ENCODE measurements at places on chromosomes 7 and 10.

DNA sequence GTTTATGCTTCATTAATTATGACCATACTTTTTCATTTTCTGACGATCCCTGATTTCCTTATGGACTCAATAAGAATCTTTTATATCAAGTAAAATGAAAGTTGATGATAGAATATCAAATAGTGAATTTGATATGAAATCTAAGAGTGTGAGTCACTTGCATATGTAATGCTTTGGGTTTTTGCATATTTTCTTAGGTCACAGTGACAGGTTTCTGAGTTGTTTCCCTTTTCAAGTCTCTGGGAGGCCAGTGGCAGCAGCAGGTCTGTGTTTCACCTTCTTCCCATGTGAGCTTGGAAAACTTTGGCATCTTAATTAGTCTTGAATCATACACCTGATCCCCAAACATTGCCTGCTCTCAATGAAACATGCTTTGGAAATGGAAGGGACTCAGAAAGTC, 34.7 kb upstream of the GJD4 start:
- DNase-seq, result no peak

DNA sequence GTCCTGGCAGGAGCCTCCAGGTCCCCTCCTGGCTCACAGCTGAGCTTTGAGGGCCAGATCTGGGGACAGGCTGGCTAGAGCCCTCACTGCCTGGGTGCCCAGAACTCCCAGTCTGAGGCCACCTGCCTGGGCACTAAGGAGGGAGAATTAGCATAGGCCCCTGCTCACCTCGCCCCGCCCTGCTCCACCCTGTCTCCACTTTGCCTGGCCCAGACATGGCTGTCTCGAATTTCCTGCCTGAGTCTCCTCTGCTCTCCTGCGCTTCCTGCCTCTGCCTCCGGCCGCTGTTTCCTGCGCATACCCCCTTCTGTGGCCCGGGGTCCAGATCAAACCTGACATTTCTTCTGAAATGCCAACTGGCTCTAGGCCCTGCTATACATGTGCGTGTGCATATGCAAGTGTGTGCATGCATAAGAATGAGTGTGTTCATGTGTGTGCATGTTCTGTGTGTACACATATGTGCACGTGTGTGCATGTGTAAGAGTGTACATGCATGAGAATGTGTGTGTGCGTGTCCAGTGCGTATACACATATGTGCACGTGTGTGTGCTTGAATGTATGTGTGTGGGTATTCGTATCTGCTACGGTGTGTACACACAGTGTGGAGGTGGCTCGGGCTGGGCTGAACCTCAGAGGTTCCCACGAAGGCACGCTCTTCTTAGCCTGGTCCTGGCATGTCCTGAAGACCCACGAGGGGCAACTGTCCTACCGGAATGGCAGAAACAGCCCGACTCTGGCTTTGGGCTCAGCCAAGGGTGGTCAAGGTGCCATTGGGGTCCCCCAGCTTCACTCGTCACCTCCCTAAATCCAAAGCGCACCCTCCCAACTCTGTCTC, 64.9 kb downstream of the MYL10 start:
- no peak for DNase-seq

- no peak for DNase-seq
Observed at GRCh38 chr10:35827783-35828182, 185.7 kb upstream of the FZD8 start.

GRCh38 chr7:104859754-104860426, 154.1 kb upstream of the KMT2E start:
- DNase-seq, result no peak

GRCh38 chr7:101547022-101547915, 81.8 kb downstream of the MYL10 start:
- DNase-seq, result no peak

- DNase-seq, result no peak
Observed at GRCh38 chr7:35261476-35262285, 7.8 kb upstream of the TBX20 start.

- no peak for DNase-seq
Observed at GRCh38 chr10:60114765-60115586, 208.6 kb upstream of the CCDC6 start.

DNA sequence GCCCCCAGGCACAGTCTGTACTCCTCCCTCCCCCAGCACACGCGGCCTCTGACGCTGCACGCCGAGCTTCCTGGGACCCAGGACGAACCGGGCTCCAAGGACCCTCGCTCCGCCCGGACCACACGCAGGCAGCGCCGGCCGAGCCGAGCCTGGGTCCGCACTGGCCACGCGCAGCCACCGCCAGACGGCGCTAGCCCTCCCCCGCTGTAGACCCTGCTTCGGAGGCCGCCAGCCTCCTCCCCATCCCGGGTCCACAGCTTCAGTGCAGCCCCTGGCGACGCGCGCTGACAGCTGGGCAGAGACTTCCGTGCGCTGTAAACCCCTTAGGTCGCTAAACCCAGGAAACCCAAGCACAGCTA, 936 bp upstream of the TCERG1L start:
- no peak for DNase-seq

DNA sequence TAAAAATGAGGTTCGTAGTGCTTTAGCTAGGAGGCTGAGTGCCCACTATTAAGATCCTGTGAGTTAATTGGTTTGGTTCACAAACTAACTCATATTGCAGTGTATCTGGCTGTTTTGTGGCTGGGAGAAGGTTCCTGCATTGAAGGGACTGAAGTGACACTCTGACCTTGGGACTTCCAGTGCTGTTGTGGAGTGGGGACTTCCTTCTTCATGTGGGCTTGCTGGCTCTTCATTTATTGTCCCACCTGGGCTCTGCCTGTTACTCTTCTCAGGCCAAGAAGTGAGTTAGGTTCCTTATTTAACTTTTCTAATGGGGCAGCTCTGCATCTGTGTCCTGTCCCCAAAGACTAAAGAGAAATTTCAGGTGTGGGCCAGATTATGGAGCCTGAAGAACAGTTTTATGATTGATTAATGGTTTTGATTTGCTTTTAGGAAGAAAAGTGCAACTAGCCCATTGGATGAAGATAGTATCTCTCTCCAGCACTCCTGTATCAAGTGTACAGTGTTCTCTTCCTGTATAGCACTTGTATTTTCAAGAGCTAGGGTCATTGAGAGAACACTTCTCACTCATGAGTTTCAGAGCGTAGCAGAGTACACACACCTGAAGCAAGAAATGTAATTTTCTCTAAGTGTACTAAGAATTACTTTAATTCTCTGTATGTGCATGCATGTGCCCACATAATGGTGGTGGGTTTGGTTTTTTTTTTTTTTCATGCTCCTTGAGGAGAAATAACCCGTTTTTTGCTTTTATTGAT, 54.8 kb downstream of the AUTS2 start:
- DNase-seq, result no peak

DNA sequence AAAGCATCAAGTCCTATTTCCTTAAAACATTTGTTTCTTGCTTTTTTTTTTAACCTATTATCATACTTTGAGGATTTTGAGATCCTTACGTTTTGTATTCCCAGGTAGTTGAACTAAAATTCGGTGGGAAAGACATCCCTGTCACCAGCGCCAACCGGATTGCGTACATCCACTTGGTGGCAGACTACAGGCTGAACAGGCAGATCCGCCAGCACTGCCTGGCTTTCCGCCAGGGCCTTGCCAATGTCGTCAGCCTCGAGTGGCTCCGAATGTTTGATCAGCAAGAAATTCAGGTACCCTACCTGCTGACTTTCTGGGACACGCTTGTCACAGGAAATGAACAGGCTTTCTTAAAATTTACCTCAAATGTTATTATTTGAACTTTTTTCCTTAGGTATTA, 83.0 kb upstream of the DNAJB6 start:
- peak; percentile 79 for DNase-seq

GRCh38 chr7:67912437-67912836, 915.8 kb downstream of the TYW1 start:
- no peak for DNase-seq

DNA sequence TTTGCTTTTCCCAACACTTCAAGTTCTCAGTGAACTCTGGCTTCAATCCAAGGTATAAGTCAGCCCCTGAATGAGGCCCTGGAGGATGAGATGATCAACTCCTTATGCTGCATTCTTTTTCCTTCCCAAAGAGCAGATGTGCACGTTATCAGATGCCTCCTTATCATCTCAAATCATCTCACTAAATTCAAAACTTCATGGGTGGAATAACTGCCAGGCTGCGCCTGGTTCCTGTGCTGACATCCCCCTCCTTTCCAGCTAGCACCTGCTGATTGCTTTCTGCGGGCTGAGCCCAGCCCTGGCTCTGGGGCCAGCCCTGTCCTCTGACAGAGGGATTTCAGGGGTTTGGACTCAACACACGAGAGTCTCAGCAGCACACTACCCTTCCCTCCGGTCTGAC, 44.9 kb downstream of the TLL2 start:
- DNase-seq, result no peak

DNA sequence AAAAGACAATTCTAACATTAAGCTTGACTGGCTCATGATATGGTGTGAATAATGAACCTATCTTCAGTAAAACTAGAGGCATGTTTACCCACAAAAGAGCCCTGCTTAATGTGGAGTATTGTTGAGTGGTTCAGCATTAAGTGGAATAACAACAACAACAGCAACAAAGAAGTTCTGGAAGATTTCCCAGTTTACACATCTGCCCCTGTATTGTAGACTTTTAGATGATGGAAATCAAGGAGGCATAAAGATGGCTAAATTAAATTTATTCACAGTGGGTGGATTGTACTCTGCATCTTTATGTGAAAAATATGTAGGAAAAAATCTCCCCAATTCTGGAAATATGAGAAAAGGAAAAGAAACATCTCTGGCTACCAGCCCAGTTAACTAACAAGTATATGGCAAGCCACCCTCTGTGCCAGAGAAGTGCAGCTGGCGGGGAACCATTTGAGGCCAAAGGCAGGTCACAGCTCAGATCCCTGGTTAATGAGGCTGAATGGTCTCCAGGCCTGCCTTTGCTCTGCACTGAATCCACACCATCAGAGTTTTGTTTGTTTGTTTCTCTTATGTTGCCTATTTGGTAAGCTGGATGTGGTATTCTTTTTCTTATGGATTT, 186.0 kb downstream of the SEMA3D start:
- no peak for DNase-seq

DNA sequence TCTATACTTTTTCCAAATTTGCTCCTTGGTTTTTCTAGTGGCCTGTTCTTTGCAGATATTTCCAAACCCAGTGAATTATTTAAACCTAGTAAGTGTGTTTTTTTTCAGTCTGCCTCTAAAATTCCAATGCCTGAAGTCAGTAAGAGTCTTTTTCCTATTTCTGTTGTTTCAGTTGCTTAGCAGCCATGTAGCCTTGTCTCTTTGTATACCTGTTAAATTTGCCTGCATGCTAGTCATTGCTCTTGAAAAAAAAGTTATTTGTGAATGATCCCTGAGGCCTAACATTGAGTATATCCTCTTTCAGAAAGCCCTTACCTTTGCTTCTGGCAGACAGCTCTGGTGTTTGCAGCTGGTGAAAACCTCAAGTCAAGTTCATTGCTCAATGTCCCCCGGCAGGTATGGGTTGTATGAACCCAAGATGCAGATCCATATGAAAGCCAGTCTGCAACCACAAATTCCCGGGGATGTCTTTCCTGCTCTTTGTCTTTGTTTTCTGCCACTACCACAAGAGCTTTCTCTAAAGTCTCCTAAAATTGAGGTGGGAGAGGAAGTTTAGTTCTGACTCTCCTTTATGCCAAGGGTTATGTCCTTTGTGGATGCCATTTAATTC, 35.7 kb downstream of the CH25H start:
- DNase-seq, result no peak
